ENCODE measurements at places on chromosomes 13 and 19. TPM values are rescaled to one million over a fixed set of nuclear protein-coding genes. Genes with fewer than 3 reads are reported as not detected.

DNA sequence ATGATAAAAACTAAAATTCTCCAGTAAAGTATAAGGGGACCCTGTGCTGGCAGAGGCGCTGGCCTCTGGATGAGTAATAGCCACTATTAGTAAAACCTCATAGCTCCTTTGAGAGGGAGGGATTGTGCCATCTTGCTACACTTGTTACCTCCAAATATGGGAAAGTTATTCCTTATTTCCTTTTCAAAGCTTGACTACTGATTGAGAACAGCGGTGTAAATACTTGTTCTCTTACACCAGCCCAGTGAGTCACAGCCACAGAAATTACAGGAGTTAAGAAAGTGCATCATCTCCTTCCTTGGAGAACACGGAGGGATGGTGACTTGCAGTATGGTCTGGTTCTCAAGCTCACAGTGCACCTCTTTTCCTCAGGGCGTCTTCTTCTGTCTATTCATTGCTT lies 379.0 kb downstream of the EFNB2 start:
- no peak for DNase-seq

- no peak for DNase-seq
These were observed 9.4 kb downstream of the PCDH20 start for GRCh38 chr13:61406275-61406674.

- peak; percentile 99 for DNase-seq
These were observed 9.1 kb downstream of the ARID3A start for GRCh38 chr19:934865-935479.

DNA sequence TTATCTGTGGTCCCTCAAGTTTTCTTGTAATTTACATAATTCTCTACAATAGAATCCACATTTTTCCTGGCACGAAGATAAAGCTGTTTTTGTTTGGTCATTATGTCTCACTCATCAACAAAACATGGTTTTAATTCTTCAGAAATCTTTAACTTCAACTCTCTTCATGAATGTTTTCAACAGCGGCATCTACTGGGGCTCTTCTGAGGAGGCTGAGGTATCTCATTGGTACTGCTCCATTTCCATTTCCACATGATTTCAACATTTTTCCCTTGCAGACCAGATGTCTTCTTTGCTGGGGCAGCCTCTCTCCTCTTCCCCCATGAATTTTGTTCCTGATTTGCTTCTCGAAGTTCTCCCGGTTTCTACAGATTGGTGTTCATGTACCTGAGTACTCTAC lies 5.8 kb upstream of the KBTBD7 start:
- DNase-seq = no peak

GRCh38 chr19:51750400-51751094 lies 1.1 kb downstream of the FPR1 start:
- DNase-seq = no peak

DNA sequence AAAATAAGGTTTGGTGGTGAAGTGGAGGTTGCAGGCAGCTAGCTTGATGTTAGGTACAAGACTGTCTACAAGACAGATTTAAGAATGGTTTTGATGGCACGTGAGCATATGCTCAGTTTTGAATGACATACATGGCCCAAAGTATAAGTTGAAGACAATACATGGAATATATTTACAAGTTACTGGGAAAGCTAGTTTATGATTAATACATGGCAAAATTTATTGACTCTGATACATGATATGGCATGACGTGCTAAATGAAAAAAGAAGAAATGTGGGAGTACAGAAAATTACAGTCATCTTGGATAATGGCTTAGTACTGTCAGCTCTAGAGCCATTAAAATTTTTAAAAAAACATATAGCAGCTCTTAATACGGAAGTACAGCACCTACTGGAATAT lies 4.4 kb downstream of the KLF5 start:
- DNase-seq = no peak

- DNase-seq = no peak
These were observed 142.1 kb downstream of the POSTN start for GRCh38 chr13:37456506-37456905.

GRCh38 chr19:9528757-9529336 lies 9.6 kb downstream of the ZNF426 start:
- DNase-seq = no peak

CEACAM3 gene
- not detected for total RNA-seq

Measured in thyroid gland (tissue), 4 donors.